ENCODE measurements at places on chromosomes 5 and 9. TPM values are rescaled to one million over a fixed set of nuclear protein-coding genes. Genes with fewer than 3 reads are reported as not detected.

CLIC3 gene
- total RNA-seq = 3.7 TPM

PNPLA7 gene
- total RNA-seq = 1.1 TPM

TMEFF1 gene
- total RNA-seq = 1.2 TPM

ZNF622 gene
- total RNA-seq = 47.1 TPM

SLC2A6 gene
- total RNA-seq = 24.1 TPM

FST gene
- total RNA-seq = 4.5 TPM

ARL15 gene
- 5.0 TPM for total RNA-seq

PGM5 gene
- total RNA-seq = not detected

ACTBL2 gene
- not detected for total RNA-seq
